ENCODE measurements at places on chromosomes 1 and 21.

DNA sequence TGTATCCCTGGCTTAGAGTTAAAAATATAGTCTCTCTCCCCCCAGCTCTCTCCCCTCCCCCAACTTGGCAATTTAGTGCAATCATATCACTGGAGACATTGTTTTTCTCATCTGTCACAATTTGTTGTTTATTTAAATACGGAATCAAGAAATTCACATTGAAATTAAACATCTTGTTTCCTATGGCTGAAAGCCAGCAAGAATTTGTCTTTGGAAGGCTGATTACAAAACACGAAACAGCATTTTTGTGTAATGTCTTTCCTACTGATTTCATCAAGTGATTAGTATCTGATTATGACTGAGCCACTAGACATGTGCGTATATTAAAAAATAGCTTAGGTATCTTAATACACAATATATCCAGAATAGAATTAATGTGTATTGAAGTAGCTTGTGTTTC is 119.7 kb downstream of the LYPLAL1 start:
- no peak for DNase-seq

DNA sequence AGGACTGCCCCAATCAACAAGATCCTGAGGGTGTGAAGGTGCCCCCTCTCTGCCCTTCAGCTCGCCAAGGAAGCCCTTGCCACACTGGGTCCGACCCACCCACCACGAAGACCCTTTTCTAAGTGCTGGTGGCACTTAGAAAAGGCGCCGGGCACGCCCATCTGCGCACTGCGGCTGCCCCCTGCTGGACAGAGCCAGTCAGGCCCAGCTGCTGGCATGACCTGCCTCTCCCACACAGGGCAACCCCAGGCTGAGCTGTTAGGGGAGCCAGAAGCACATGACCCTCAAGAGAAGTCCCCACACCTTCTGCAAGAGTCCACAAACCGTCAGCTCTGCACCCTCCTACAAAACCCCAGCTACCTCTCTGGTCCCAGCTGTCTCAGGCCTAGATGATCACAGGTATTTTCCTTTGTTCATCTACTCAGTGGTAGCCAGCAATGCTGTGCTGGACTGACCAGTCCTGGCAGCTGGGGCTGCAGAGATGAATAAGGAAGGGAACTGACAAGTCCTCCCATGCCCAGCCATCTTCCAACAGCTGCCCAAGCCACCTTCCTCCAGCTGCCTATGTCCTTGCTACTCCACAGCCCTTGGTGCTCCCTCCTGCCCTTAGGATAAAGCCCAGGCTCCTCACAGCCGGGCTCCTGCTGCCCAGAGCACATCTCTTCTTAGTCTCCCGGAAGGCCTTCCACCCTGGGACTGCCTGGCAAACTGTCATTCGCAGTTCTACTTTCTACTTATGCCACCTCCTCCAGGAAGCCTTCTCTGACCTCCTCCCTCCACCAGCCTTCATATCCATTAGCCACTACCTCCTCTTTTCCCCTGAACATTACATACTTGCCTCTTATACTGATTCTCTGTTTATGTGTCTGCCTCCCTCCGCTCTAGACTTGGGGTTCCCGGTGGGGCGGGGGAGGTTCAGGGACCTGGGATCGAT is 39.8 kb upstream of the ZC3H12A start:
- DNase-seq, result peak; percentile 72

DNA sequence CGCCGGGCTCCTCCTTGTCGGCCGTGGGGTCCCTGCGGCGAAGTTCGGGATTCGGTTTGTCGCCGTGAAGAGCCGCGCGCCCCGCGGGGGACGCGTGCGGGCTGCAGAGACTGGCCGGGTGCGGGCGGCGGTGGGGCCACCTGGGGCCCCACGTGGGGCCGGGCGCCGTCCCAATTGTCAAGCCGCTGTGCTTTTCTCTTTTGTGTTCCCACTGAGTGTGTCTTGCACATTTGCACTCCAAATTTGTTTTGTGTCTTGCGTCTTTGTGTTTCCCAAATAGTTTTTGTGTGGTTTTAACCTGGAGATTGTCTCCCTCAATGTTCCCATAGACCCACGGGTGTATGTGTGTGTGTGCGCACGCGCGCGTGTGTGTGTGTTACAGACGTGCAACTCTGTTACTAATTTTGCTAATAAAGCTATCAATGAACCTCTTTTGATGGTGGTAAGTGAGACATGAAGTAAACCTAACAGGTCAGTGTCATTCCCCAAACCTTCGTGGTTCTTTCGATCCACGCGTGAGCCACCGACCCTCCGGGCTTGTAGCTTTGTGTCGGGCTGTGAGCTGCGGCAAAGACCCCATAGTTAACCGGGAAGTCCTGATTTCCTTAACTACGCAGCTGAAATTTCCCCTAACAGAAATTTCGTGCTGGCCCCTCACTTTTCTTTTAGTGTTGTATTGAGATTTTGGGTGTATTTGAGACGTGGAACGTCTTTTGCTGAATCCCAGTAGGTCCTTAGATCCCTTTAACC is 708 bp downstream of the PRDM2 start:
- peak; percentile 67 for DNase-seq

GRCh38 chr21:23218667-23219066 is 2220.5 kb downstream of the NCAM2 start:
- no peak for DNase-seq

DNA sequence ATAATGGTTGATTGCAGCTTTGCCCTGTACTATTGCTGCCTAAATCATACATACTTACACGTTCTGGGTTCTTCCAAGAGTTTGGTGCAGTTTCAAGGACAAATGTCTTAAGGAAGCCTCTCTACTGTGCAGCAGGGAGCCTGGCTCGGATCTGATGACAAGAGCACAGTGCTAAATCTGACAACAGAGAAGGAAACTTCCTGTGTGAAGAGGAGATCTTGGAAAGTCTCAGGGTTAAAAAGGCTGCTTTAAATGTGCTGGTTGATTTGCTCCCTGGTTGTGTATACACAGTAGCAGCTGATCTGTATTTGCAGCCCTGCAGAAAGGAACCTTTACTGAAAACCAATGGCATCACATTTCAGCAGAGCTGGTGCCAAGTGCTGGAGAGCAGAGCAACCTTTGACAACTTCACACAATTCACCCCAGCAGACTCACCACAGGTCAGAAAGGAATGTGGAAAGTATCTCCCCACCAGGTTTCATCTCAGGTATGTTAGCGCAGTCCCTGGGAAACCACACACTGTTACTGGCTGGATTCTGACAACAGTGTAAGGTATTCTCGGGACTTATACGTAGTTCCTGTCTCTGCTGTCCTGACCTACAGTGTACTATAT is 355.0 kb upstream of the ESRRG start:
- DNase-seq, result no peak

- DNase-seq, result no peak
Observed at GRCh38 chr1:36143424-36143823, 5.9 kb downstream of the TRAPPC3 start.

DNA sequence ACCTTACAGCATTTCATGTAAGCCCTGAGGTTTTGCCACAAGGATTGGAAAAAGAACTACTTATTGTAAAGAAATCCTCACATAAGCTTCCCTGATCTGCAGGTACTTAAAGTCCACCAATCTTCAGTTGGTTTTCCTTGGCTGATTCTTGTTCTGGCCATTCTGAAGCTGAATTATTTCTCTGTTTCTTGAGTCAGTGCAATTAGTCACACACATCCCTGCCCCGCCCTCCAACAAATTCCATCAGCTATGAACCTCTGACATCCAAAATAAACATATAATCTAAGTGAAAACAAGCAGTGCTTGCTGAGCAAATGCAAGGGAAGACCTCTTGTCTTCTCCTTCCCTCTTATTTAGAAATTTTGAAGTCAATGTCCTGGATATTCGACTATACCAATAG is 8.2 kb upstream of the FNDC7 start:
- DNase-seq, result no peak

DNA sequence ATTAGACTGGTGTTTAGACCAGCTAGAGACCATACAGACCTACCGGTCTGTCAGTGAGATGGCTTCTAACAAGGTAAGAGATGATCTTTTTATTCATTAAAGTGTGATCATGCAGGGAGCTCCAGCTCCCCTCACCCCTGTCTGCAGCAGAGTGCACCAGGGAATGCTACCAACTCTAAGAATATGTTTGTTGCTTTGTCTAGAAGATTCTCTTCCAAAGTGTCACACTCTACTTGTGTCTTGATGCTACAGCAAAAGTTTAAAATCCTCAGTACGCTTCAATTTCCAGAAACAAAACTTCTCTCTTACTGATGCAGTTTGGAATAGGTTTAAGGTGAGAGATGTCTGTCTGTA is 201.4 kb upstream of the SGIP1 start:
- no peak for DNase-seq

- DNase-seq, result no peak
Observed at GRCh38 chr1:67213164-67213563, 46.9 kb downstream of the IL23R start.

DNA sequence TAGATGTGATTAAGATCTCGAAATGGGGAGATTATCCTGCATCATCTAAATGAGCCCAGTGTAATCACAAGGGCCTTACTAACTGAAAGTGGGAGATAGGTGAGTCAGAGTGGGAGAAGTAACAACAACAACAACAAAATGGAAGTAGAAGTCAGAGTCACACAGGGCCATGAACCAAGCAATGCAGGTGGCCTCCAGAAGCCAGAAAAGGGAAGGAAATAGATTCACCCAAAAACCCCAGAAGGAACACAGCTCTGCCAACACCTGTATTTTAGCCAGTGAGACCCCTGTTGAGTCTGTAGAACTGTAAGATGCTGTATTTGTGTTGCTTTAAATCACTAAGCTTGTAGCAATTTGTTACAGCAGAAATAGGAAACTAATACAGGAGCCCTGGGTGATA is 4.1 kb downstream of the TAGLN2 start:
- peak; percentile 18 for DNase-seq

DNA sequence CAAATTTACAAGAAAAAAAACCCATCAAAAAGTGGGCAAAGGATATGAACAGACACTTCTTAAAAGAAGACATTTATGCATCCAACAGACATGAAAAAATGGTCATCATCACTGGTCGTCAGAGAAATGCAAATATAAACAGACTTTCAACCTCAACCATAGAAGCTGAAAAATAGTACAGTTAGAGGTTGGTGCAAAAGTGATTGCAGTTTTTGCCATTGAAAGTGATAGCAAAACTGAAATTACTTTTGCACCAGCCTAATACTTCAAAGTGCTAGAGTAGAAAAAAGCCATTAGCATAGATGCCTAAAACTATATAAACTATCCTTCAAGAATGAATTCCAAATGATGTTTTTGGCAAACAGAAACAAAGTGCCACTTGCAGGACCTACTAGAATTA is 365.8 kb upstream of the DPYD start:
- no peak for DNase-seq

- no peak for DNase-seq
Observed at GRCh38 chr1:196902344-196902743, 14.5 kb downstream of the CFHR4 start.

- no peak for DNase-seq
Observed at GRCh38 chr1:110449661-110450651, 993 bp upstream of the PROK1 start.

Measured in CD4-positive, alpha-beta T cell treated with Interleukin-6 for 4 hours (primary cell).